ENCODE measurements at places on chromosomes 2 and 18.

- H3K4me1 ChIP-seq, result no peaks in the 10 kb centered on the region
- DNase-seq, result no peak
- no peaks in the 10 kb centered on the region for H3K36me3 ChIP-seq
- no peak overlapping the region for H3K27ac ChIP-seq
Observed at GRCh38 chr18:79697976-79698375, 18.4 kb downstream of the CTDP1 start.

GRCh38 chr2:96702098-96702785 is 37.6 kb downstream of the LMAN2L start:
- no peaks in the 10 kb centered on the region for H3K27me3 ChIP-seq
- no peaks in the 10 kb centered on the region for H3K4me1 ChIP-seq
- H3K36me3 ChIP-seq, result no peaks in the 10 kb centered on the region

DNA sequence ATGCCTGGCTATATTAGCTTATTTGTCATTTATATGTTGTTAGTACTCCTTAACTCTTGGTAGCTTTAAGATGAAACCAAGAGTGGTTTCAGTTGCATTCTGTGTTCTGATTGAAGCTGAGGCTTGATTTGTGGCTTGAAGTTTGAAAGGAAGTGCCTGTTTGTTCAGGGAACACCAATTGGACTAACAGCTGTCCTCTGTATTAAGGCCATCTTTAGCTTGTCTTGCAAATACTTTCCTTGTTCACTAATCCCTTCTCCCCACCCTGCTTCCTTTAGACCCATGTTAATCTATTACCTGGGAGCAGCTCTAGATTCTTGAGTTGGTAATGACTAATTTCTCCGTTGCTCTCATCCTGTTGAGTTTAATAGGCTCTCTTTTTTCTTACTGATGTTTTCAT is 13.4 kb downstream of the ITGA6 start:
- peaks cover 4% of the 10 kb centered on the region for H3K4me1 ChIP-seq
- H3K4me3 ChIP-seq, result no peak overlapping the region
- no peak overlapping the region for H3K27ac ChIP-seq
- no peak for DNase-seq

DNA sequence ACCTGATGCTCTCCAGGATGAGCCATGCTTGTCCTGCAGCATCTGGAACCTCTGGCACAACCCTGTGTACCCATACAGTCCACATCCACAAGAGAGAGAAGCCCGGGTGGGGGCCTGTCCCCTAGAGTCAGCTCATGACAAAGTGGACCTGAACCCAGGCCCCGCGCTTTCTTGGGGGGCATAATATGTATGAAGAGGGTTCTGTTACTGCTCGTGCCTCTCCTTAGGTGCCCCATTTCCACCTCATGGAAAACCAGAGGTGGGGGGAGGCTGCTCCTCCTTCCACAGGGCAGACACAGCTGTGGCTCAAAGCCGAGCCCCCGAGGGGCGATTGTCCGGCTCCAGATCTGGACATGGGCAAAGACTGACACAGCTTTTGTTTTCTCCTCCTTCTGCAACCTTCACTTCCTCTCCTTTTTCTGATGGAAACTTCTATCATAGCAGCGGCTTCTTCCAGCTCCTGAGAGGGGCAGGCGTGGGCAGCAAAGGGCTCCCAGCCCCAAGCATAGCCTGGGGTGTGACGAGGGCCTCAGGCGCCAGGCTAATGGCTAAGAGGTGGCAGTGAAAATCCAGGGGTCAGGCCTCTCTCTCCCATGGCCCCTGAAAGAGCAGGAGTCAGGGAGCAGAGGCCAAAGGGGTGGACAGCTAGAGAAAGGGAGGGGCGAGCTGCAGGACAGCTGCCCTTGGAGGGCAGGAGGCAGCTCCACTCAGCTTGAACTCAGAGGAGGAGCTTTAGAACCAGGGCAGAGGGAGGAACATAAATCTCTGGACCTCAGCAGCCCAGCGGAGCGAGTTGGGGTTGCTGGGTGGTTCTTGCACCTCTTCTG is 155.5 kb downstream of the ZFP36L2 start:
- no peak overlapping the region for H3K4me3 ChIP-seq
- peak overlapping the region; percentile 54 for H3K27ac ChIP-seq
- no peaks in the 10 kb centered on the region for H3K36me3 ChIP-seq
- DNase-seq, result no peak

GRCh38 chr2:20584399-20585358 is 66.2 kb downstream of the HS1BP3 start:
- DNase-seq, result peak; percentile 52
- H3K4me3 ChIP-seq, result no peak overlapping the region
- no peaks in the 10 kb centered on the region for H3K36me3 ChIP-seq
- no peaks in the 10 kb centered on the region for H3K27me3 ChIP-seq
- H3K4me1 ChIP-seq, result peaks cover 51% of the 10 kb centered on the region

- no peaks in the 10 kb centered on the region for H3K27me3 ChIP-seq
- no peaks in the 10 kb centered on the region for H3K4me1 ChIP-seq
- DNase-seq, result no peak
- no peaks in the 10 kb centered on the region for H3K36me3 ChIP-seq
- H3K4me3 ChIP-seq, result no peak overlapping the region
Observed at GRCh38 chr2:118980573-118980972, 38.6 kb downstream of the MARCO start.

- no peak overlapping the region for H3K4me3 ChIP-seq
- no peak overlapping the region for H3K27ac ChIP-seq
- H3K27me3 ChIP-seq, result no peaks in the 10 kb centered on the region
- peak; percentile 33 for DNase-seq
- H3K36me3 ChIP-seq, result no peaks in the 10 kb centered on the region
Observed at GRCh38 chr18:58117786-58118403, 73.9 kb downstream of the NEDD4L start.

Data from testis (tissue), 5 donors.